ENCODE measurements at places on chromosomes 11 and 22. TPM values are rescaled to one million over a fixed set of nuclear protein-coding genes. Genes with fewer than 3 reads are reported as not detected.

The MAML2 gene
- 1.8 TPM for total RNA-seq

The KRTAP5-10 gene
- 0.18 TPM for total RNA-seq

The ADORA2A gene
- 5.5 TPM for total RNA-seq

The FGF19 gene
- not detected for total RNA-seq

The CNTN5 gene
- total RNA-seq = not detected

The OR2AG2 gene
- total RNA-seq = 0.07 TPM

The PGA5 gene
- total RNA-seq = 0.20 TPM

- DNase-seq = no peak
Observed at GRCh38 chr11:70351646-70352045, 46.7 kb upstream of the CTTN start.

- no peak for DNase-seq
Observed at GRCh38 chr11:134460062-134460561, 48.1 kb upstream of the B3GAT1 start.

DNA sequence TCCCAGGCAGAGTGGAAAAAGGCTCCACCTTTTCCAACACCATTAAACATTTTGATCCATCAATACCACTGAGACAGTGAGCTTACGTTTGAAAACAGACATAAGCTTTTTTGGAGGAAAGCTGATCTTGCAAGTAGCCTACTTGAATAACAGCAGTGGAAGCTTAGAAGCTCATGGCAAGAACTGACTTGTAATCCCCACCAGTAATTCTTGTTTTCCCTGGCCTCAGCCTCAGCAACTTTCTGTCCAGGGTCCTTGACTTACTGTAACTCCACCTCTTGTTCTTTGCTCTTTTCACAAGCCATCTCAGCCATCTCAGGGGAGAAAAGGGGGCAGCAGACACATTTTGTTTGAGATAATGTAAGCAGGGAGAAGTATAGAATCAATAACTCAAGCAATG is 12.3 kb upstream of the MPZL2 start:
- no peak for DNase-seq

DNA sequence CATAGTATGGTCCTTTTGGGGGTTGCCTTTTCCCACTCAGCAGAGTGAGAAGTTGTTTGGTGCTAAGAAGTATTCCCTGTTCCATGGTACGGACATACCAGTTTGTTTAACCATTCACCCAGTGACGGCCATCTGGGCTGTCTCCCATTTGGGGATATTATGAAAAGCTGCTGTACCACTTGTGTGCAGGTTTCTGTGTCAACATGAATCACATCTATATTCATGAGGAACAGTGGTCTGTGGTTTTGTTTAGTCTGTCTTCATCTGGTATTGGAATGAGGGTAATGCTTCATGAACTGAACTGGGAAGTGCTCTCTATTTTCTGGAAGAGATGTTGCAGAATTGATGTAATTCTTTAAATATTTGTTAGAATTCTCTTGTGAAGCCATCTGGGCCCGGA is 89.5 kb downstream of the TRMU start:
- DNase-seq = no peak

DNA sequence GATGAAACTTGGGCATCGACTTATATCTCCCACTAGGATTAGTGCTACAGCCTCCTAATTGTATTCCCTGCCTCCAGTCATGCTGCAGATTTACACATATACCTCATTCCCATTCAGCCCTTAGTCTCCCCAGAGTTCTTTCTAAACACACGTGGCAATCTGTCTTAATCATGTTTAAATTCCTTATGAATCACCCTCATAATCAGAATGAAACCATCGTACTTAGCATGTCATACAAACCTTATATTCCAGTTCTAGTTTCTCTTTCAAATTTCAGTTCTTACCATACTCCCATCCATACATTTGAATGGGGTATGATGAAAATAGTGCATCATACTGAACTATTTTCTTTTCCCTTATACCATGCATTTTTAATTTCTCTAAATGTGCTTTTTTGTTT is 6.0 kb upstream of the OR10A2 start:
- DNase-seq = no peak

DNA sequence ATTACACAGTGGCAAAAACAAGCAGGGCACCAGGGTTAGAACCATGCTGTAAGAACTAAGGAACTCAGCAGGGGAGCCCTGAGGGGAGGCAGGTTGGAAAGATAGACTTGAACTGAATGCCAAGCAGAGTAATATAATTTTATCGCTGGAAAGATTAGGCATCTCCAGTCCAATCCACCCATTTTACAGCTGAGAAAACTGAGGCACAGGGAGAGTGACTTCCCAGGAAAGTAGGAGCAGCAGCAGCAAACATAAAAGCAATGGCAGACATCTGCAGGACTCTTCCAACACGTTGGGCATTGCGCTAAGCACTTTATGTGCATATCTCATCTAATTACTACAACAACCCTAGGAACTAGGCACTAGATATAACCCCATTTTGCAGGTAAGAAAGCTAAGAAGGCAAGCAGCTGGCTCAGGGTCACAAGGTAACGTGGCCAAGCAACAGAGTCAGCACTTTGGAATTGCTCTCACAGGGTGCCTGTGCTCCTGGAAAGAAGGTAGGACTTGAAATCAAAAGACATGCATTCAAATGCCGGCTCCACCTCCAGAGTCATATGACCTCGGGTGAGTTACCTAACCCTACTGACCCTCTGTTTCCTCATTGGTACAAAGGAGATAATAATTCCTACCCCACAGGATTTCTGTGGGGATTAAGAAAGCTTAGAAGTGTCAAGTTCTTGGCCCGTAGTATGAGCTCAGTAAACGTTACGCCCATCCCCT is 215.3 kb downstream of the BARX2 start:
- no peak for DNase-seq

DNA sequence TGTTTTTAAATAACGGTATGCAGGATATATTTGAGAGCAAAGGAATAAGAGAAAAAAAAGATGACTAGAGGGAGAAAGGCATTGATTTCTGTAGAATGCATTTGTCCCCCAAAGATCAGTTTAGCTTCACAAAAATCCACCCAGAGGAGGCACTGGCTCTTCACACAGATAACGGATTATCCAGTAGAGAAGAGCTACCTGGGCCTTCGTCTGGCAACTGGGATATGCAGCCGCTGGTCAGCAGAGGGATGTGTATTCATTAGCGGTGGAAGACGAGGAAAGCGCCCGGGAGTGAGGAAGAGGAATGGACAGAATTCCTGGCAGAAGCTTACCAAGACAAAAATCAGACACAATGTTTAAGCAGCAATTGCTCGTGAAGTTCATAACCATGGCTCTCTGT is 5.6 kb upstream of the WT1 start:
- no peak for DNase-seq

DNA sequence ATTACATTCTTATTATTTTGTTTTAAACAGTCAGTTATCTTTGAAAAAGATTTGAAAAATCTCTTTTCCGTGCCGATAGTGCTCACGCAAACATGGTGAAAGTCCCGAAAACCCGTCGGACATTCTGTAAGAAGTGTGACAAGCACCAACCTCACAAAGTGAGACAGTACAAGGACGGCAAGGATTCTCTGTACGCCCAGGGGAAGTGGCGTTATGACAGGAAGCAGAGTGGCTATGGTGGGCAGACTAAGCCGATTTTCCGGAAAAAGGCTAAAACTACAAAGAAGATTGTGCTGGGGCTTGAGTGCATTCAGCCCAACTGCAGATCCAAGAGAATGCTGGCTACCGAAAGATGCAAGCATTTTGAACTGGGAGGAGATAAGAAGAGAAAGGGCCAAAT is 28.7 kb upstream of the CTSD start:
- DNase-seq = no peak

DNA sequence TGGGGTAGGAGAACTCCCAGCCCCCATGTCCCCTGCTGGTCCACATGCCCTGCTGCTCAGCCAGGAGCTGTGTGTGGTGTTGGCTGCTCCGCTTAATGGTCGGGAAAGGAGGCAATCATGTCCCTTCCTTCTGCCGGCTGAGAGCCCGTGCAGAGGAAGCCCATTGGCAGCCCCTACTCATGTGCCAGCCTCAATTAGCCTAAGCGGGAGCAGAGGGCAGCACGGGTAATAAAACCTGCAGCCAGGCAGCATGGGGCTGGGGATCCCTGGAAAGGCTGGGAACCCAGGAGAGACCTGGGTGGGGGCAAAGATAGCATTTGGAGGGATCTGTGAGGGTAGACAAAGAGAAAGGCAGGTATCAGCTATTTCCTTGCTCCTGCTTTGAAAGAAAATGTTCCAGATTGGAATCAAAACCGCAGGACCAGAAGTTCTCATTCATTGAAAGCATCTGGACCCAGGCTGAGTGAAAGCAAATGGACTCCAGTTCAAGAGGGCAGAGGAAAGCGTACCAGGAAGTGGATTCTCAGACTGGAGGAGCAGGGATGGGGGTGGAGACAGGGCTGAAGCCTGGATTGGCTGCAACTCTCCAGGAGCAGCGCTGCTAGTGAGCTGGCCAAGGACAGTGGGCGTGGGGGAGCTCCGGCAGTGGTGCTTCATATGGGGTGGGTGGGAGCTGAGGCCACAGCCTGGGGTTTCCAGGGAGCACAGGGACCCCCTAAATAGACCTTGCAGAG is 103.4 kb upstream of the NECTIN1 start:
- no peak for DNase-seq

DNA sequence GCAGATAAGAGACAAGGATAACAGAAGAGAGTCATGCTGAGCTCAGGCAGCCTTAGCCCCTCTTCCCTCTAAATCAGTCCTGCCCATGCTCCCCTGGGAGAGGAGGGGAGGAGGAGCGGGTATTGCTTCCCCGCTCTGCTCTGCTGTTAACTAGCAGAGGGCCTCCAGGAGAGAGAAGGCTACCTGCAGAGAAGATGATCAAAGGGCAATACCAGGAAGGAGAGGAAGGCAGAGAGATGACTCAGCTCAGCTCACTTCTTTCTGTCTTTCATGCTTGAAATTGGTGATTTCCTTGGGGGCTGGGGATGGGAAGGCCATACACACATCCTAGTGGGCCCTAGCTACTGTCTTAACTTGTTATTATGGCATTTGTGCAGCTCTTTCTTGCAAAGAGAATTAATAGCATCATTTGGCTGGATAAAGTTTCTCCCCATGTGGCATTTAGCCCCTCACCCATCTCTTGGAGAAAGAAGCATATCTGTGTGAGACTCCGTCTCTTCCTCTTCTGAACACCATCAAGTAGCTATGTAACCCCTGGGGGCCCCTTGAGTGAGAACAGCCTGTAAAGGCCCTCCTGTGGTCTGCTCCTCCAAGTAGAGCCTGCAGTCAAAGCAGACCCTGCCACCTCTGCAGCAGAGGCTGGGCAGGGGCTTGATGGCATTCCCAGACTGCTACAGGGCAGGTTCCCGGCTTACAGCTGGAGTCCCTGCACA is 33.4 kb upstream of the AMOTL1 start:
- DNase-seq = no peak

GRCh38 chr22:42430528-42431125 is 1.6 kb downstream of the NFAM1 start:
- DNase-seq = no peak

DNA sequence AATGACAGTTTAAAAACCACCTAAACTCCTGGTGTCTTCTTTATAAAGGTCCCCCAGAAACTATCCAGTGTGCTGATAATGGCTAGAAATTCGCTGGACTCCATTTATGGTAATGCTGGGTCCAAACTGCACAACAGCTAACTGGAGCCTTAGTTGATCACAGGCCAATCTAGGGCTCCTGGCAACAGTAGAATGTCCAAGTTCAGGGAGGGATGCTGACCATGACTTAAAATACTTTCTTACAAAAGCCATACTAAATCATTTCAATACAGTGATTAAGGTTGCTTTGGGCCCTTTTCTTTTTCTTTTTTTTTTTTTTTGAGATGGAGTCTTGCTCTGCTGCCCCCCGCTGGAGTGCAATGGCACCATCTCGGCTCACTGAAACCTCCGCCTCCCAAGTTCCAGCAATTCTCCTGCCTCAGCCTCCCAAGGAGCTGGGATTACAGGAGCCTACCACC is 14.5 kb upstream of the GAB2 start:
- DNase-seq = no peak

GRCh38 chr11:69476509-69476961 is 4.9 kb upstream of the LINC01488 start:
- DNase-seq = no peak

GRCh38 chr11:27184458-27185312 is 144.1 kb downstream of the BBOX1 start:
- DNase-seq = no peak

GRCh38 chr11:62401811-62402210 is 17.0 kb upstream of the SCGB1A1 start:
- no peak for DNase-seq

GRCh38 chr22:17269224-17269606 is 50.0 kb upstream of the ADA2 start:
- no peak for DNase-seq

GRCh38 chr22:27903805-27904473 is 15.1 kb downstream of the PITPNB start:
- DNase-seq = no peak

- DNase-seq = no peak
Observed at GRCh38 chr22:30869667-30870395, 98.7 kb downstream of the MORC2 start.

DNA sequence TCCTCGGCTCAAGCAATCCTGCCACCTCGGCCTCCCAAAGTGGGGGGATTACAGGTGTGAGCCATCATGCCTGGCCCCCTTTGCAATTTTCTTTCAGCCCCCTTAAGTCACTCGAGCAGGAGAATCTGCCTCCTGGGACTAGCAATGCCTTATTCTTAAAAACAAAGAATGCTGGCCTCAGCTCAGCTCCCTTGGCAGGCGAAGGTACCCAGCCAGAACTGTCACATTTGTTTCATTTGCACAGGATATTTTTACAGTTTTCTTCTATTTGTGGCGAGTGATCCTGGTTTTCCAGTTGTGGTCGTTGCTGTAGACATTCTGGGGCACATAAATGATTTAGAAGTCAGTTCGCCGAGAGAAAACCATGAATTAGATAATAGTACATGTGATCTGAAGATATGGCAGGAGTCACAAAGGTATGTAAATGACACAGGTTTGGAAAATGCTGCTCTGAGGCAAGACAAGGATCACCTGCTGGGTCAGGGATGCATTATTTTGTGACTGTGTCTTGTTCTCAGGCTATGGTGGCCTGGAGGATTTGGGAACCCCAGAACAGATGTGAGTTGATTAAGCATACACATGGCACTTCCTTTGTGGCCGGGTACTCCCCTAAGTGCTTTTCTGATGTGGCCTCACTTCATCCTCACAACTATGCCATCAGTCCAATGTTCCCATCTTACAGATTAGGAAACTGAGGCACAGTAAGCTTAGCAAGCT is 51.2 kb upstream of the SLC22A12 start:
- DNase-seq = no peak

- DNase-seq = no peak
Observed at GRCh38 chr22:40010746-40011145, 16.0 kb downstream of the FAM83F start.

DNA sequence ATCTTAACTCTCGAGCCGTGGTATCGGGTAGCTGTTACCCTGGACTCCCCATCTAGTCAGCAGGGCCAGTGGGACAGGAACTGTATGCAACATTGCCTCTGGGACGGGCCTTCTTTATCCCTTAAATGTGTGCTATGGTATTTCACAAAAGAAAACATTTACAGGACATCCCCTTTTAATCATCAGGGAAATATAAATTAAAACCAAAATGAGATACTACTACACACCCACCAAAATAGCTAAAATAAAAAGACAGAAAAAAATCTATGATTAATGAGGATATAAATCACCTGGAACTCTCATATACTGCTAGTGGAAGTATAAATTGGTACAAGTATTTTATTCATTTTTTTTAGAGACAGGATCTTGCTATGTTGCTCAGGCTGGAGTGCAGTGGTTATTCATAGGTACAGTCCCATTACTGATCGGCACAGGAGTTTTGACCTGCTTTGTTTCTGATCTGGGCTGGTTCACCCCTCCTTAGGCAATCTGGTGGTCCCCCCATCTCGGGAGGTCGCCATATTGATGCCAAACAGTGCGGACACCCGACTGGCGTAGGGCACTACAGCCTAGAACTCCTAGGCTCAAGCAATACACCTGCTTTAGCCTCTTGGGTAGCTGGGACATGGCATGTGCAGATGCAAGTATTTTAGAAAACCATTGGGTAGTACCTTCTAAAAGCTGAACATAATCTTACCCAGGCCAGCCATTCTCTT is 9.3 kb downstream of the RSPH14 start:
- DNase-seq = no peak

All from right lobe of liver (tissue), 6 donors.